Vagina (tissue), 2 donors: ENCODE measurements at places on chromosomes 11 and 22. TPM values are rescaled to one million over a fixed set of nuclear protein-coding genes. Genes with fewer than 3 reads are reported as not detected.
A peak's percentile ranks its signal among the peaks of the same experiment; 100 is the strongest.

GRCh38 chr22:37241351-37242142 lies 2.5 kb downstream of the RAC2 start:
- DNase-seq, result no peak

- no peak for DNase-seq
Measured at GRCh38 chr11:23846902-23847422, 649.9 kb upstream of the LUZP2 start.

GRCh38 chr11:93850594-93851018 lies at the start of gene VSTM5:
Gene VSTM5 (minus strand): TSS chr11:93850618. CDS start chr11:93850502, 116 bp downstream.
- peak; percentile 75 for DNase-seq

- DNase-seq, result no peak
Measured at GRCh38 chr11:113974741-113975470, at the start of gene HTR3A. Gene HTR3A (plus strand): TSS chr11:113975108. CDS start chr11:113975326, 218 bp downstream.

DNA sequence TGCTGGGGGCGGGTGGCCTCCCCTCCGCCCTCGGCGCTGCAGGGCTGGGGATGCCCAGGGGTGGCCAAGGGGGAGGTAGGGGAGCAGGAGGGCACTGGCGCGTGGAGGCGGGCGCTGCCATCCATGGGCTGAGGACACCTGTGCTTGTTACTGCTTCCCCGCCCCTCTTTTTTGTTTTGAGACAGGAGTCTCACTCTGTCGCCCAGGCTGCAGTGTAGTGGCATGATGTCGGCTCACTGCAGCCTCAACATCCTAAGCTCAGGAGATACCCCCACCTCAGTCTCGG lies 683 bp upstream of the FADS3 start:
- no peak for DNase-seq

DNA sequence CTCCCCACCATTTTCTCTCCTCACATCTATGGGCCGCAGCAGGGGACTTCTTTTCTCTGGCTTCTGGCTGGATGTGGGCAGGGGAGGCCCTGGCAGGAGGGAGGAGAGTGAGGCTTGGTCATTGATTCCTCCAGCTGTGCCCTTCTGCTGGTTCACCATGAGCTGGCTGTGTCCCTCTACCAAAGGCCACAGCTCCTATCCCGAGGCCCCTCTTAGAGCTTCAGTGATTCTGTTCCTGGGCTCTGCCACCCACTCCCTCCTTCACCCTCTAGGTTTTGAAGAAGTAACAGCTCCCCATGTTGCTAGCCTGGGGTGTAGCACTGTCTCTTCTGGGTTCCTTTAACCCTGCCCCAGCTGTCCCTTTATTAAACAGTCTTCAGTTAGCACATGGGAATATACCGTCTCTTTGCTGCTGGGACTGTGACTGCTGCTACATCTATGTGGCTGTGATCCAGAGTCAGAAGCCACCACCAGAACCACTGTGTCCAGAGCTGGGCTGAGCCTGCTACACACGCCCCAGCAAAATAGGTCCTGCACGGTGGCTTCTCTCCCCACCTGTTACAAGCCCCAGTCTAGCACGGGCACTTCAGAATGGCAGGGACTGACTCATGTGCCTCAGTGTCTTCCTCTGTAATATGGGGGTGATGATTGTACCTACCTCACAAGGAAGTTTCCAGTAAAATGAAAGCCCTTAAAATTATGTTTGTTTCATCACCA lies 578 bp upstream of the PARVG start:
- DNase-seq, result no peak

GRCh38 chr22:36562261-36562835 lies 33.4 kb upstream of the EIF3D start:
- no peak for DNase-seq

- no peak for DNase-seq
Measured at GRCh38 chr11:111727431-111727830, 38.8 kb downstream of the PPP2R1B start.

- no peak for DNase-seq
Measured at GRCh38 chr22:20116376-20116950, 559 bp downstream of the RANBP1 start.

DNA sequence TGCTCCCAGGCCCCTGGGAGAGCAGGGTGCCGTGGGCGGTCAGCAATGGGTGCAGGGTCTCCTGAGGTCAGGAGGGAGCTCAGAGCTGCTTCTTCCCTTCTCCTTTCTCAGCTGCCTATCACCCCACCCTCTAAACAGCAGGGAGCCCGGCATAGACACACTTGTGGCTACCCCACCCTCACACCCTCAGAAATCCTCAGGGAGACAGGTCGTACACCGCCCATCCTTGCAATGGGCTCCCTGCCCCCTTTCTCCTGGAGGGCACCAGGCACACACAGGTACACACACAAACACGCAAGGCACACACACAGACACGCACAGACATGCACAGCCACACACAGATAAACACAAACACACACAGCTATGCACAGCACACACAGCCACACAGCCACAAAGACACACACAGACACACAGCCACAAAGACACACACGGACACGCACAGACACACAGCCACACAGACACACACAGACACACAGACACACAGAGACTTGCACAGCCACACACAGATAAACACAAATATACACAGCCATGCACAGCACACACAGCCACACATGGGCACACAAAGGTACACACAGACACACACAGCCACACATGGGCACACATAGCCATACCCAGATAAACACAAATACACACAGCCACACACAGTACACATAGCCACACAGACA lies 44.9 kb upstream of the TH start:
- no peak for DNase-seq

GRCh38 chr11:26849036-26849435 lies 127.2 kb upstream of the SLC5A12 start:
- no peak for DNase-seq

DNA sequence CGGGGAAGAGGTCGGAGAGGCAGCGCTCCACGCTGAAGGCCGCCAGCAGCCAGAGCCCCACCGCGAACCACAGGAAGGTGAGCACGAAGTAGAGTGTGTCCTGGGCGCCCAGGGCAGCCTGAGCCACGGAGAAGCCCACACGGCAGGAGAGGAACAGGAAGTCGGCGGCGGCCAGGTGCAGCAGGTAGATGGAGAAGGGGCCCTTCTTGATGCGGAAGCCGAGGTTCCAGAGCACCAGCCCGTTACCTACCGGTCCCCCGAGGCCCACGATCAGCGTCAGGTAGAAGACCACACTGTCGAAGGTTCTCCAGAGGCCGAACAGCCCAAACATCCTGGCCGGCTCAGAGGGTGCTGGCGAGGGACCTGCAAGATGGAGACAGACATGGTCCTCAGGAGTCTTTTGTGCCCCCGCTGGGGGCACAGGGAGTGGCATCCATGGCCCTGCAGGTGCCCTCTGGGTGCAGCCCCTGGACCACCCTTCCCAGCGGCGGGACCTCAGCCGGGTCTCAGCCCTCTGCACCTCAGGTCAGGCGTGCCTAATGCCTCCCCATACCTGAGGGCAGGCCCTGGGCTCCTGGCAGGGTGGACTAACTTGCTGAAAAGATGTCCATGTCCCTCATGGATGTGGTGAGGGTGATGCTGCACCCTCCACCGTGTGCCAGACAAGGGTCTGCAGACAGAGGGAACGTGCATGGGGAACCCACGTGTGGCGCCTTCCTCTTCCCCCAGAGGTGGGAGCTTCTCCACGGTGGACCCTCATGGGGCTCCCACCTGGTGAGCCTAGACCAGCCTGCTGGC lies at the start of gene MRGPRG:
Gene MRGPRG (minus strand): TSS at position 331 of the 798 bp plus-strand sequence. CDS start 0 bp downstream, at position 331.
- DNase-seq, result no peak

DNA sequence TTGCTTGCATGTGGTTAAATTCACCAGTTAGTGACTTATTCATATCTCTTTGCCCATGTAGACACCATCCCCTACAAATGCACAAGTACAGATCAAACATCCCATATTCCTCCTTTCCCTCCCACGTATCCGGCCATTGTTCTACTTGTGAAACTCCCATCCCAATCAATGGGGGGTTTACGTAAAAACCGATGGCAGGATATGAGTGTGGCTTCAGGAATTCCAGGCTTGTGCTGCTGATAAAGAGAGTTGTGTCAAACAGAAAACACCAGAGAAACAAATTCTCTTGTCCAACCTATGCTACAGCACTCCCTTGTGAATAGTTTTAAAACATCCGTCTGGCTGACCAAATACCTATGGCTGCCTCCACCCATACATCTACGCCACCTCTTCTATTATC lies 15.5 kb downstream of the FLI1 start:
- no peak for DNase-seq

GRCh38 chr11:30342736-30343166 lies 19.8 kb downstream of the ARL14EP start:
- no peak for DNase-seq

- no peak for DNase-seq
Measured at GRCh38 chr11:128210148-128210940, 377.0 kb downstream of the ETS1 start.

DNA sequence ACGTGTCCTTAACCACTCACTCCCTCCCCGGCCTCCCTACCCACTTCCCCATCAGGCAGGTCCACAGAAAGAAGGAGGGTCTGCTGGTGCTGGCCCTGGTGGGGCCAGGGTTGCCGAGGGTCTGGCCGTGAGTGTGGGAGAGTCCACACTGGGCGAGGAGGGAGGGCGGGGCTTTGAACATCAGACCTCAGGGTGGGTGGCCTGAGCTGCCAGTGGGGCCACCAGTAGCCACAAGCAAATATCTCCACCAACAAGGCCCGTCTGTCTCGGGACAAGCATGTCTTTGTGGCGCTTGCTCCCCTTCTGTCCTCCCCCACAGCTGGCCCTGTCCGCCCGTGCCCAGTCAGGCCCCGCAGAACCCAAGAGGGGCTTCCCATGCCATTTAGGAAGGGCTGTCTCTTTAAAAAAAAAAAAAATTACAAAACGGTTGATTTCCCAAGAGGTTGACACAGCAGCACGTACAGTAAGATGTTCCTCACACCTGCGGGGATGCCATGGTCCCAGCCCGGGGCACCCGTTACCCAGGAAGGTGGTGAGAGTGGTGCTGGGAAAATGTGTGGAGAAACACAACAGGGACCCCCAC lies 17.7 kb upstream of the TALDO1 start:
- DNase-seq, result no peak

GRCh38 chr11:104841185-104841584 lies 57.1 kb downstream of the CASP12 start:
- DNase-seq, result no peak

DNA sequence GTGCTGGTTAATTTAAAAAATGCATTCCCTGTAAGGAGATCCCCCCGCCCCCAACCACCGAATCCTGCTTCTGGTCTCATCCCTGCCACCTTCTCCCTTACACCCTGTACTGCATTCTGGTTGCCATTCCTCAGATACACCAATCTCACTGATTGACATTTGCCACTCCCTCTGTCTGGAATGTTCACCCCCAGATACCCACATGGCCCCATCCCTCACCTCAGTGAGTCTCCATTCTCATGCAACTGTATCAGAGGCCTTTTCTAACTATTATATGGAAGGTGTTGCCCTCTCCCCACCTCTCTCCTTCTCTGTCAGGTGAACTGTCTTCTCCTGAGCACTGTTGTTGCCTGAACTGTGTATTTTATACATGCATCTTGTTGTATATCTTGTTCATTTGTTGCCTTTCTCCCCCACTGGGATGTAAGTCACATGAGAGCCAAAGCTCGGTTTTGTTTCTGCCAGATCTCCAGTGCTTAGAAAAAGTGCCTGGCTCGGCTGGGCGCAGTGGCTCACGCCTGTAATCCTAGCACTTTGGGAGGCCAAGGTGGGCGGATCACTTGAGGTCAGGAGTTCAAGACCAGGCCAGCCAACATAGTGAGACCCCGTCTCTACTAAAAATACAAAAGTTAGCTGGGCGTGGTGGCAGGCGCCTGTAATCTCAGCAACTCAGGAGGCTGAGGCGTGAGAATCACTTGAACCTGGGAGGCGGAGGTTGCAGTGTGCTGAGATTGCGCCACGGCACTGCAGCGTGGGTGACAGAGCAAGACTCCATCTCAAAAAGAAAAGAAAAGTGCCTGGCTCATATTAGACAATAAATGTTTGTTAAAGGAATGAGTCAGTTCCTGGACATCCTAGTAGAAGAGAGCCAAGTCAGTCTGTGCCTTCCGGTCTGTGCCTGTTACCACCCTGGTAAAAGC lies 61.0 kb downstream of the TNRC6B start:
- DNase-seq, result no peak

- no peak for DNase-seq
Measured at GRCh38 chr22:41598891-41599635, 9.4 kb upstream of the PMM1 start.

DNA sequence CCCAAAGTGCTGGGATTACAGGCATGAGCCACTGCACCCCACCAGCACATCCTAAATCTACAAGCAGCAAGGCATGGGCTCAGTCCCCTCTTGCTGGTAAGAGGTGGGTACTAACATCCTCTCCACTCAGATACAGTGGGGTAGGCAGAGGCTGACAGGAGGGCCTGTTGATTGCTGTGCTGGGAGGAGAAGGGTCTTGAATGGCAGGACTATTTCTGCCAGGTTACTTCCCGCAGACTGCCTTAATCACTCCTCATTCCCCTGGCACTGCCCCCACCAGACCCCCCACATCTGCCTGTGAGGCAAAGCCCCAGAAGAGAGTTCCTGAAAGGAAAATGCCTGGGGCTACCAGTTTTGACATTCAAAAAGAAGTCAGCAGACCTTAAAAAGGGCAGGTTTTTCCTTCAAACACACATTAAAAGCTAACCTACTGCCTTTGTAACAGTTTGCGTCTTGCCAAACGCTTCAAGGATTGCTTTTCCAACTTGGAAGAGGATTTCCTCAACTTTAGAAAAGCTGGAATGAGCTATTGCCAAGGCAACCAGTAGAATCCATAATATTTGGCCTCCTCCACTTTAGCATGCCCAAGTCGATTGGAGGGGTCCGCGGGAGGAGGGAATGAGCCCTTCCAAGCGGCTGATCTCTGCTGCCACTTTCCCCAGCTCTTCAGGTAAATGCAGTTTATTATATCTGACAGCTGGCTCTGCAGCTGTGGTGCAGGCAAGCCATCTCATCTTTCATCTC lies 62.0 kb downstream of the FDX1 start:
- no peak for DNase-seq

- no peak for DNase-seq
Measured at GRCh38 chr11:45879803-45880686, 5.4 kb upstream of the MAPK8IP1 start.

GRCh38 chr11:24515632-24516031 lies 18.8 kb downstream of the LUZP2 start:
- DNase-seq, result no peak

Gene MUC5AC
- total RNA-seq, result not detected

Gene EMID1
- 2.5 TPM for total RNA-seq

Gene DDI1
- not detected for total RNA-seq

Gene SGSM1
- total RNA-seq, result 2.9 TPM

Gene DCPS
- 15.5 TPM for total RNA-seq

Gene BSCL2
- 74.9 TPM for total RNA-seq

Gene C11orf87
- total RNA-seq, result not detected

Gene NLRP14
- not detected for total RNA-seq

Gene ALX4
- not detected for total RNA-seq

Gene PMM1
- total RNA-seq, result 40.8 TPM

Gene OR10A2
- not detected for total RNA-seq

Gene RCOR2
- total RNA-seq, result not detected

Gene ENTHD1
- not detected for total RNA-seq

Gene CATSPERZ
- not detected for total RNA-seq

Gene SCO2
- 25.0 TPM for total RNA-seq
